HL-60 (cell line): ENCODE measurements at places on chromosomes 7 and 10.

DNA sequence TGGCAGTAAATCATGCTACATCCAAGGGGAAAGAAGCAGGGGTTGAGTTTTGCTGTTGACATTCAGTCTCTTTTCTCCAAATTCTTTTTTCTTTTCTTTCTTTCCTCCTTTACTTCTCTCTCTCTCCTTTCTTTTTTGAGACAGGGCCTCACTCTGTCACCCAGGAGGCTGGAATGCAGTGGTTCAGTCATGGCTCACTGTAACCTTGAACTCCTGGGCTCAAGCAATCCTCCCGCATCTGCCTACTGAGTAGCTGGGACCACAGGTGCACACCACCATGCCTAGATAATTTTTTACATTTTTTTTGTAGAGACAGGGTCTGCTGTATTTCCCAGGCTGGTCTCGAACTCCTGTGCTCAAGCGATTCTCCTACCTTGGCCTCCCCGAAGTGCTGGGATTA lies 35.2 kb downstream of the SBDS start:
- DNase-seq = no peak

DNA sequence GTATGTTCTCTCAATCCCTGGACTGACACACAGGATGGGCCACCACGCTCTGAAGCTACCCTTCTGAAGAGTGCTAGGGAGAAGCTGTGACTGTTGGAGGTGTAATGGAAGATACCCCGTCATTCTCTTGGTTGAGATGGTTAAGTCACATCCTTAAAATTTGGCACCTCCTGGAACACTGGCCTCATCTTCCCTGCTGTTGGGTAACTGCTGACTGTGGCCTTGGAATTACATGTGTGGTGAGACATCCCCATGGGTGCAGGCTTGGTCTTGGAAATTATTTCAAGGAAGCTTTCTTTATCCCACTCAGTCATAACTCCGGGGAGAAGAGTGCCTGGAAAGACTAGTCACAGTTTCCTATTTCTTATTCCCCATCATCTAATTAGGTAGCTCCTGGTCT lies 62.0 kb downstream of the LRMDA start:
- DNase-seq = no peak

DNA sequence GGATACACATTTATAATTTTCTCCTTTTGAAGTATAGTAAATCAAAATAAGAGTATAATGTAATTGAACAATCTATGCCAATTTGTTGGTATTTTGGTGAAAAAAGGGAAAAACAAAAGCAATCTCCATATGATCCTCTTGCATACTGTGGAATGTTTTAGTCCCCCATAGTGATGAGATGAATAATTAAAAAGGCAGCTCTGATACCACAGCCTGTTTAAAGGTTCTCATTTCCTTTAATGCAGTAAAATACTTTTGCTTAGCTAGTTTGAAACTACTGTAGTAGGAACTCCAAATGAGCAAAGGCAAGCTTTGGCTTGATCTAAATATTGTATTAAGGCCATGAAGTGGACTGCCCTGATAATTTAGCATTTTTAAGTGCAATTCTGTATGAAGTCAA lies 77.6 kb downstream of the VTI1A start:
- DNase-seq = no peak

- peak; percentile 3 for DNase-seq
Observed at GRCh38 chr7:123797673-123798531, 47.1 kb upstream of the HYAL4 start.

DNA sequence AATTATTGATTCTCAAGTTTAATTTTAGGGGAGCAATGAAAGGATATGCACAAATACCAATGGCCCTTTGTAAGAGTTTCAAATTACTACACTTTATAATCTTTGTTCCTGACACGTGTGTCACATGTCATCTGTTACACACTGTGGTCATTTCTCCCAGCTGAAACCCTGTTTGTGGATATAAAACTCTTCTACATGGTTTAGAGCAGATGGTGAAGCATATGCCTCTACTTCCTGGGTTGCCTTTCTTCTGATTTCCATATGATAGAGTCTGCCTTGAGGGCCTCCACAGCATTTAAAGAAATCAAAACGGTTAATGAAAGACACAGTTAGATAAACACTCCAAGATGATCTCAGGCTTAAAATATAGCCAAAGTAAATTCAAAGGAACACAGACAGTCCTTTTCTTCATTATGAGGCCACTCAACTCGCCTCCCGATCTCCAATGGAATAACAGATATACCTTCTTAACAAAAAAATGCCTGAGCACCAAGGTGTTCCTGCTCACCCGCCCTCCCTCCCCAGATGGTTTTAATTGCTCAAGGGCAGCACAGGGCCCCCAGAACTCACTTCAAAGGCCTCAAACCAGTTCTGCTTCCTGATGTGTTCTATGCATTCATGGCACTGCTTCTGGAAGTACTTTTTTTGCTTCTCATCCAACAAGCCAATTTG lies 75.0 kb downstream of the CPVL start:
- no peak for DNase-seq

DNA sequence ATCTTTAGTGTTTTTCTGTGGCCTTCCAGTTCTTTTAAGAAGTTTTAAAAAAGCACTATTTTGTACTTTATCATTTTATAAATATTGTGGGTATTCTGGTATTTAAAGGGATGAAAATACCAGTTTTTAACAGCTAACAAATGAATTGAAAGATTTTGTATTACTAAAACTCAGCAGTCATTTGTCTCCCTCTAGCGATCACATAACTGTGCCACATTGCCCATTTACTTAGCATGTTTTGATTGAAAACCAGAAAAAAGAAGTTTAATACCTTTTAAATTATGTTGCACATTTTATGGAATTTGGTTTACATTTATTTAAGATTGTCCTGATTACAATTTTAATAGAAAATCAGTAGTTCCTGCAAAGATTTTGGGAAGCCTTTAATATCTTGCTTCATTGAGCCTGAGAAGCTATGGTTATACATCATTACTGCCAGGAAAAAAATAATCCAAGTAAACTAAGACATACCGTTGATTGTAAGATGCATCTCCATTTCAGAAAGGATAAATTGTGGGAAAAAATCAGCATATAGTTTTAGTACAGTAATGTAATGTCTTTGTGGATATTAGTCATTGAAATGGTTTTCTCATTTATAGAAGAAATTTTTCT lies 34.9 kb downstream of the TAX1BP1 start:
- DNase-seq = no peak

GRCh38 chr7:144941127-144941526 lies 105.3 kb upstream of the TPK1 start:
- no peak for DNase-seq

DNA sequence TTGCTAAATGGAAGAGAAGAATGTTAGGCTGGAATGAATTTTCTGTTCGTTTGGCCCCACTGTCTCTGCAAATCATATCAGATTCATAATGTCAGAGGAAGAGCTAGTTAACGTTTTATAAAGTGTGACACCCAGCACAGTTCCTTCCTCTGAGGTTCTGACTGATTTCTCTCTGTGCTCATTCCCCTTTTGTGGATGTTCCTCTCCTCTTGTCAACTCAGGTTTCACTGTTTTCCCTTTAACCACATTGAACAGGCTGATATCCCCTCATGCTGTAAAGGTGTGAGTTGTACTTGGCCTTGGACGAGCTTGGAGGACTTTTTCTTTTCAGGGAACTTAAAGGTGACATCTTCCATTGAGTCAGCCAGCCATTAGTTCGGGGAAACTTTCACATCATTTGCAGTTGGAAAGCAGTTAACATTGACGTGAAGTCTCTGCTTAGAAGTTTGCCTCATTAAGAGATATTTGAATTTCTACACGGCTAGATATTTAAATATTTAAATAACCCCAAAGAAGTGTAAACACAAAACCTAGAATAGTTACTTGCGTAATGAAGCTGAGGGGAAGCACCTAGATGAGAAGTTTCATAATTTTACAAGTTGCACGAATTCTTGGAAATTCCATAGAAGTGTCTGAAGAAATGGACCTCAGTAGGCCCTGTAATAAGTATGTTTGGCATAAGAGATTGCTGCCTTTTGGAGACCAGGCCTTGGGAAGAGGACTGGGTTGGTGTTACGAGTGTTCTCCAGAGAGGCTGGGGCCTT lies 101.5 kb upstream of the EGR2 start:
- DNase-seq = no peak

DNA sequence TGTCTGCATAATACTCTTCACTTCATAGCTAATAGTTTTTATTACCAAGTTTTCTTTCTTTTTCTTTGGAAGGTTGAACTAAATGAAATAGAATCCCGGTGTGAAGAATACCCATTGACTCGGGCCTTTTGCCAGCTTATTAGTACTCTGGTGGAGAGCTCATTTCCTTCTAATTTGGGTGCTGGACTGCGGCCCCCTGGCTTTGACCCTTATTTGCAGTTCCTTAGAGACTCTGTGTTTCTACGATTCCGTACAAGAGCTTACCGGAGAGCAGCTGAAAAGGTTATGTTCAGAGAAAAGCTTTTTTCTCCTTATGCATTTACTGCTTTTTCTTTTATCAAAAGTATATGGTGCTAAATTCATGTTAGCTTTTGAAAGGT lies 40.2 kb downstream of the NUP205 start:
- DNase-seq = no peak
